ENCODE measurements at places on chromosomes 2 and 18.

- DNase-seq, result no peak
Observed at GRCh38 chr2:215454519-215455246, 18.8 kb upstream of the FN1 start.

- DNase-seq, result no peak
Observed at GRCh38 chr2:109345091-109345490, 216.1 kb downstream of the SH3RF3 start.

- no peak for DNase-seq
Observed at GRCh38 chr2:33122726-33123125, 176.0 kb downstream of the LTBP1 start.

DNA sequence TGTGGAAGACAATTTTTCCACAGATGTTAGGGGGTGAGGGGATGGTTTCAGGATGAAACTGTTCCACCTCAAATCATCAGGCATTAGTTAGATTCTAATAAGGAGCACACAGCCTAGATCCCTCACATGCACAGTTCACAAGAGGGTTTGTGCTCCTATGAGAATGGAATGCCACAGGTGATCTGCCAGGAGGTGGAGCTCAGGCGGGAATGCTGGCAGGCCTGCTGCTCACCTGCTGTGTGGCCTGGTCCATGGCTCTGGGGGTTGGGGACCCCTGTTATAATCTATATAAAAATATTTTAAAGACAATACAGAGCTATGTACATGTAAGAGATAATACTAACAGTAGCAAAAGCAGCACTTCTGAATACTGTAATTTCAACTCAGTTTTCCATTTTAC is 19.2 kb downstream of the CWC22 start:
- no peak for DNase-seq

- no peak for DNase-seq
Observed at GRCh38 chr2:42076357-42077225, 28.8 kb downstream of the PKDCC start.

DNA sequence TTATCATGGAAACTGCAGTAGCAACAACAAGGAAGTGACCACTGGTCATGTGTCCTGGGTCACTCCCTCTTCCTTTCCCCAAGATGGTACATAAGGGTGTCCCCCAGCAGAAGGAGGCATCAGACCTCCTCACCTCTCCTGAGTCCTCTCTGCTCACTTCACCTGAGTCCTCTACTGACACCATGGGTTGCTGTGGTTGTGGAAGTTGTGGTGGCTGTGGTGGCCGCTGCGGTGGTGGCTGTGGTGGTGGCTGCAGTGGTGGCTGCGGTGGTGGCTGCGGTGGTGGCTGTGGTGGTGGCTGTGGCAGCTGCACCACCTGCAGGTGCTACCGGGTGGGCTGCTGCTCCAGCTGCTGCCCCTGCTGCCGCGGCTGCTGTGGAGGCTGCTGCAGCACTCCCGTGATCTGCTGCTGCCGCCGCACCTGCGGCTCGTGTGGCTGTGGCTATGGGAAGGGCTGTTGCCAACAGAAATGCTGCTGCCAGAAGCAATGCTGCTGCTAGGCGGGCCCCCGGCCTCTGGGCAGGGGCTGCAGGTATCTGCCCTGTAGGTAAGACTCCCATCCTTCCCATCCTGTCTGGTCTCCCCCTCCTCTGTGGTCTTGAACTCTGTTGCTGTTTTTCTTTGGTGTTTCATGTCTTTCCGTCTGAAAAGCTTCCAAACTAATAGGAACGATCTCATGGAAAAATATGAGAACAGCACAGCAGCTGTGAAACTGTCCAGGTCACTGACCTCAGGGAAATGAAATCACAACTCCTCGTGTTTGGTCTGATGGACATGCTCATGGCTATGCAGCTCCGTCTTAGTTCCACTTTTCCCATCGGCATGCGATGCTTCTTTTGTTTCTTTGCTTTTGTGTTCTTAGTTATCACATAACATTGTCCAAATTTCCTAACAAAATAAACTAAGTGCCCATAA is at the start of gene SCYGR4:
Gene SCYGR4, plus strand, starts transcription at position 183 of the 915 bp plus-strand sequence. Its CDS starts 0 bp downstream, at position 183.
- no peak for DNase-seq

- no peak for DNase-seq
Observed at GRCh38 chr2:110113961-110114591, 1.5 kb downstream of the MALL start.

DNA sequence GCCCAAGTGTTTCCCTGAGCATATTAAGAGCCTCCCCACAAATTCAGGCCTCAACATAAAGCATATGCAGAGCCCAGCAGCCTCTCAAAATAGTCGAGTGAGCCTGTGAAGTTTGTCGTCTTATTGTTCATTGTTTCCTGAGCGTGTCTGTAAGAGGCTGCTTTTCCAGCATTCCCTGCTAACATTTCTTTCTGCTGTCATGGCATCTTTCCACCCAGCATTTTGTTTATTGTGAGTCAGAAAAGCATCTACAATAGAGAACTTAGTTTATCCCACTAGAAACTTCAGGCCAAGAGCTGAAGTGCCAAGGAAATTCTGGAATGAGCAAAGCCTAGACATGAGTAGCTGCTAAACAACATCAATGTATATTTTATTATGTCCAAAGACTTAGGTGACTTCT is 46.3 kb upstream of the STAM2 start:
- no peak for DNase-seq
